ENCODE measurements at places on chromosomes 4 and X.

- DNase-seq: no peak
Observed at GRCh38 chrX:68533656-68534055, 34.8 kb downstream of the YIPF6 start.

DNA sequence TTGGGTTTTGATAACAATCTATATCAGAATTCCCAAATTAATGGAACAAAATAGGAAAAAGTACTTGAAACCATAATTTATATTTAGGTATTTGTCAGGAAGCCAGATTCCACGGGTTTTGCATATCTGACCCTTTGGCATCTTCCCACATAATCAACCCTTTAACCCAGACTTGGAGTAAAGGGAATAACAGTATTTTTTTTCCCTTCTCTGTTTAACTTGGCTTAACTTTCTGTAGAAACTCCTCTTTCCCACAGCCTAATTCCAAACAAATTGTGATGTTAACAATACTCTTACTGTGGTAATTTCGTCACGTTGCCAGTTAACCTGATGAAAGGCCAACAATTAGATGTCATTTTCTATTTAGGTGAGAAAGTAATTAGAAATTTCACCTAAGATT is 49.4 kb upstream of the GUCY1A1 start:
- no peak for DNase-seq

GRCh38 chrX:23662187-23662586 is 5.1 kb upstream of the PRDX4 start:
- DNase-seq: no peak

- no peak for DNase-seq
Observed at GRCh38 chr4:57061395-57061794, 48.8 kb downstream of the IGFBP7 start.

DNA sequence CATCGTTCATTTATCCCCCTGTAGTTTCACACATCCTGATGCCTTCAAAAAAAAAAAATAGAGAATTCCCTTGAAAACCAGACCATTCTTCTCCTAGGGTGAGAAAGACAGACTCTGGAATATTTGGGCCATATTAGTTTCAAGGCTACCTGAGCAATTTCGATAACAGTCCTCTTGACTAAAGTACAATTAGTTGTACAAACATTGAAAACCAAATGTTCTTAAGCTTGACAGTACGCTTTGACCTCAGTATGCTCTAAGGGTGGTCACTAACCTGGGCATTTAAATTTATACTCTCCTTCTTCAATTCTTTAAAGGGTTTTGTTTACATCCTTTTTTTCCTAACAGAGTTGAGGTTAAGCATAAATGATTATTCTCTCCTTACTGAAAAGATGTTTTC is 364.6 kb upstream of the FTHL17 start:
- no peak for DNase-seq

GRCh38 chr4:90093526-90093925 is 33.7 kb upstream of the CCSER1 start:
- no peak for DNase-seq

DNA sequence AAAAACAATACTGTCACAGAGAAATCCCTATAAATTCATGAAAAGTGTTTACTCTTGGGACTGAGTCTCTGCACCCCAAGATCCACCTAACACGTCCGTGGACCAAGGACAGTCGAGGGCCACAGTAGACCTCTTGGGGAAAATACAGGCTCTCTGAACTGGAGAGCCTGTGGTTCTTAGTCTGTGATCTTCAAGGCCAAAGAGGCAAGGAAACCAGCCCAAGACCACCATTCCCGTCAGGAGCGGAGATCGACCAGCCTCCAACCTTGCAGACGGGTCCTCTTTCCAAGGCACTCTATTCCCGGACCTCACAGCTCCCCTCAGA is 1.6 kb upstream of the APBB2 start:
- DNase-seq: no peak

DNA sequence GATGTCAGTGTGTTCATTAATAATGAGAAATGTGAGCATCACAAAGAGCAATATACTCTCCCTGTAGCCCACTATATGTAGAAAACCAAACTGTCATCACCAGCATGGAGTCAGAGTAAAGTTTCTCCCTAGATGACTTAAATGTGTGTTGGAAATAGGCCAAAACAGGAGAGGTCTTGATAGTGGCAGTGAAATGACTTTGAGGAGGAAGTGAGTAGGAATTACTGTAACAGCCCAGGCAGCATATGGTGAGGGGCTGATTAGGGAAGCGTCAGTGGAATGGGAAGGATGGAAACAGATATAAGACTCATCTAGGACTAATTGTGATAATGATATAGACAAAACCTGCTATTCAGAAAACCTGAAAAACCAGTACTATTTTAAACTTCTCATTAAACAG is 83.9 kb downstream of the ATXN3L start:
- DNase-seq: peak; percentile 16

GRCh38 chrX:79181401-79181800 is 36.9 kb downstream of the GPR174 start:
- DNase-seq: no peak

Data from MV-4-11 (cell line).